Neuronal stem cell (in vitro differentiated cells): ENCODE measurements at places on chromosomes 11 and 22.

DNA sequence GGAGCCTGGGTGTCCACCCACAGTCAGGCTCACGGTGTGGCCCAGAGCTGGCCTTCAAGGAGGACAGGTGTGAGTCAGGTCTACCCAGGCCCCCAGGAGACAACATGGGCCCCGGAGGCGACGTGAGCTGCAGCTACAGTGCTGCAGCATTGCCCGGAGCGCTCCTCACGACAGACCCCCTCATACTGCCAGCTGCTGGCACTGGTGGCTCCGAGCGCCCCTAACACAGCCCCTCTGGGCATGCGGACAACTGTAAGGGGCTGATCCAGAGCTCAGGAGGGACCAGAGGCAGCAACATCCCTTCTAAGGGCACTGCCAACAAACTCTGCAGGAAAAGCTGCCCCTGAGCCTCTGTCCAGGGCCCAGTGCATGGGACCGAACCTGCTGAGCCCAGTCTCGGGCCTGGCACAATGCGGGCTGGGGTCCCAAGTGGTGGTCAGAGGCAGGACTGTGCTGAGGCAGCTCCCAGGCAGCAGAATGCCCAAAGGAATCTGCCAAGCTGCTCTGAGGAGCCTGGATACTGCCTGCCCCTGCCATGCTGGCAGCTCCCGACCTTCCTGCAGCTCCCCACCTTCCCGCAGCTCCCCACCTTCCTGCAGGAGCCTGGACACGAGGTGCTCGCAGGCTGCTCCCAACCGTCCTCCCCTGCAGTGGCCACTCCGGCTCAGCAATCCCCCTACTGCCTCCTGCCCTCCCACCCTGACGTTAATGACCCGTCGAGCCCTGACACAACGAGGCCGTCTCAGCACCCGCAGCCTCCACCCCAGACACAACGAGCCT, 15.1 kb downstream of the CHID1 start:
- no peak for DNase-seq

GRCh38 chr11:121341609-121342008, 49.0 kb downstream of the SC5D start:
- DNase-seq = no peak

DNA sequence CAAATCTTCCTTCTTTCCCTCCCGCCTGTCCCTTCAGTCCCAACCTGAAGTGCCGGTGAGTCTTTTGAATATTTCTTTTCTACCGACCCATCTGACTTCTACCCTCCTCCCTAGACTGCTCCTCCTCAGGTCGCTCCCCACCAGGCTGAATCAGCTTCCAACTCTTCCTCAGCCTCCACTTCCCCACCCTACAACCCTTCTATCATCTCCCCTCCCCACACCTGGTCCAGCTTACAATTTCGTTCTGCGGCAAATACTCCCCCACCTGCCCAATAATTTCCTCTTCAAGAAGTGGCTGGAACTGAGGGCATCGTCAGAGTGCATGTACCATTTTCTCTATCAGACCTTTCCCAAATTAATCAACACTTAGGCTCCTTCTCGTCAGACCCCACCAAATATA, 2.5 kb upstream of the NDUFC2 start:
- DNase-seq = no peak

- no peak for DNase-seq
Observed at GRCh38 chr22:27499121-27499520, 302.4 kb downstream of the MN1 start.

- no peak for DNase-seq
Observed at GRCh38 chr11:17528181-17528691, 16.0 kb downstream of the USH1C start.
